ENCODE measurements at places on chromosomes 16 and 17. TPM values are rescaled to one million over a fixed set of nuclear protein-coding genes. Genes with fewer than 3 reads are reported as not detected.

DNA sequence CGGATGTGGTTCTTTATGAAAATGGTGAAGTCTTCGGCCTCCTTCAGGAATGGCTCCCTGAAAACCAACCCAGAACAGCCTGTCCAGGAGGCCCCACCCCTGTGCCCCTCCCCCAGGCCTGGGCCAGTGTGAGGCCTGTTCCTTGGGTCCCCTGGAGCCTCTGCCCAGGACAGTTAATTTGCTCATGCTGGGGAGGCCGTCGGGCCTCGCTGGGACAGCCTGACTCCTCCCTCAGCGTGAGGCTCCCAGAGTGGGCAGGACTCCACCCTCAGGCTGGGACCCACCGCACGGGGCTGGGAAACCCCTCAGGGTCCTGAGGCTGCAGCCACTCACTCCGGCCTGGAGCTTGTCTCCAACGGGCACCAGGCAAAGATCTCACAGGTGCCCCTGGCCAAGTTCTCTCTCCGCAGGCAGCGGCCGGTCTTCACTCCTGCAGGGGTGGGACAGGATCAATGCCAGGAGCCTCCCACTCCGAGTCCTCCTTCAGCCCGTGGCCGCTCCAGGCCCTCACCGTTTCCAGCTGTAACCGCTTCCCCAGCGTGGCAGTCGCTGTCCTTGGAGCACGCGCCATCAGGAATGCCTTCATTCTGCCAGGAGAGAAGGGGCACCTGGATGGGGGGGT, 5.8 kb downstream of the P2RX5 start:
- no peak for DNase-seq

DNA sequence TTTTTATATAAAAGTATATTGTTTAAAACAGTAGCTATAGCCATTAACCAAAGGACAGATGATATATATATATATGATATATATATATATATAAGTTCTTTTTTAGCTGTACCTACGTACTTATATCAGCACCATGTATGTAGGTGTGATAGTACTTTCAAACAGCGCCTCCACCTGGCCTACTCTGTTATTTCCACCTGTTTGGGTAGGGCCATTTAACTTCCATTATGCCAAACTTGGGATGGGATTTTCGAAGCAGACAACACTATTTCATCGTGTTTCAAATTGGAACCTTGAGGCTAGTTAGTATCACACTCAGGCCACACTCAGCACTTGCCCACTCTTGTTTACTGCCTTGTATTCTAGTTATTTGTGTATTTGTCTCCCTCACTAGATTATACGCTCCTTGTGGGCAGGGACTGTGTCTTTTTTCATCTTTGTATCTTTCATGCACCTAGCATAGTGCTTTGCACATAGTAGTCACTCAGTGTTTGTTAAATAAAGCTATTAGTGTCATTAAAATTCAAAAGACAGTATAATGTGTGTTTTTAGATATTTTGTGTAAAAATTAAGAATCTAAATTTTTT, 11.8 kb upstream of the CLTC start:
- DNase-seq = no peak

DNA sequence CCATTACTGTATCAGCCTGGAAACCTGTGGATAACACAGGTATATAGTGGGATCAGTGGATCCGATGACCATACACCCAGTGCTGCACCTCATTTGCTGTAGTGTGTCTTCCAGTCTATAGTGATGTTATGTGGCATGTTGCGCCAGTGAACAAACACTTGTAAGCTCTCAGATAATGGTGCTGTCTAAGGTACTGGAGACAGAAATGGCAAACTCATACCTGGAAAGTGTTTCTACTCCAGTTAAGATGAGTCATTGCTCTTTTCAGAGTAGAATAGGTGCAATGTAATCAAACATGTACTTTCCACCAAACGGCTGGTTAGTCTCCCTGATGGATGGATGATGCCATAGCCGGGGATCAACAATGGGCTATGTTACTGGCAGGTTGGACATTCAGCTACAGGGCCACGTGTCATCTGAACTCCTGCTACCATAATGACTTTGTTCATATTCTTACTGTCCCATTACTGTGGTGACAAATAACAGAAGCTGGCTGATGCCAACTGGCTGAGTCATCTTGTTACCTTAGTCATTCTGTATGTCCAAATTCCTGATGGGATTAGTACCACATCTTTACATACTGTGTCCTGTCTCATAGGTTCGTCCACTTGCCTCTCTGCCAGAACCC, 6.3 kb downstream of the CCL11 start:
- DNase-seq = peak; percentile 64

- no peak for DNase-seq
These were observed 71.1 kb upstream of the AMZ2 start for GRCh38 chr17:68176718-68177117.

- DNase-seq = no peak
These were observed 26.8 kb downstream of the ZFP1 start for GRCh38 chr16:75175074-75175473.

DNA sequence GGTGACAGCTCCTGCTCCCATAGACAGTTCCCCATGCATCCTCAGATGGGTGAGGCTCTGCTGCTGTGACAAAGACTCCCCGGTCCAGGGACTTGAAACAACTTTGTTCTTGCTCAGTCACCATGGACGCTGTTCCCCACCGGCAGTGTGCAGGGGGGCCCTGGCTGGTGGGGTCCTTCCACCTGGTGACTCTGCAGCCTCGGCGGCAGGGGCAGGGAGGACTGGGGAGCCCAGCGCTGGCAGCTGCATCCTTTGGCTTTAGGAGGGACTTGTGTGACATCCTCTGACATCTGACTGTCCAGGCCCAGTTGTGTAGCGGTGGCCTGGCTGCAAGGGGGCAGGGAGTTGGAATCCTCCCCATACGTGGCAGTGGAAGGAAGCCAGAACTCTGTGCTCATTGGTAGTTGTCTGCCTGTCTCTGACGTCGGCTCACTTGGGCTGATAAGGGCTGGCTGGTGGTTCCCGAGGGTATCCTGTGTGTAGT, 107.3 kb downstream of the CMIP start:
- DNase-seq = peak; percentile 56

GRCh38 chr17:74749279-74750038, 1.0 kb downstream of the NHERF1 start:
- peak; percentile 56 for DNase-seq

DNA sequence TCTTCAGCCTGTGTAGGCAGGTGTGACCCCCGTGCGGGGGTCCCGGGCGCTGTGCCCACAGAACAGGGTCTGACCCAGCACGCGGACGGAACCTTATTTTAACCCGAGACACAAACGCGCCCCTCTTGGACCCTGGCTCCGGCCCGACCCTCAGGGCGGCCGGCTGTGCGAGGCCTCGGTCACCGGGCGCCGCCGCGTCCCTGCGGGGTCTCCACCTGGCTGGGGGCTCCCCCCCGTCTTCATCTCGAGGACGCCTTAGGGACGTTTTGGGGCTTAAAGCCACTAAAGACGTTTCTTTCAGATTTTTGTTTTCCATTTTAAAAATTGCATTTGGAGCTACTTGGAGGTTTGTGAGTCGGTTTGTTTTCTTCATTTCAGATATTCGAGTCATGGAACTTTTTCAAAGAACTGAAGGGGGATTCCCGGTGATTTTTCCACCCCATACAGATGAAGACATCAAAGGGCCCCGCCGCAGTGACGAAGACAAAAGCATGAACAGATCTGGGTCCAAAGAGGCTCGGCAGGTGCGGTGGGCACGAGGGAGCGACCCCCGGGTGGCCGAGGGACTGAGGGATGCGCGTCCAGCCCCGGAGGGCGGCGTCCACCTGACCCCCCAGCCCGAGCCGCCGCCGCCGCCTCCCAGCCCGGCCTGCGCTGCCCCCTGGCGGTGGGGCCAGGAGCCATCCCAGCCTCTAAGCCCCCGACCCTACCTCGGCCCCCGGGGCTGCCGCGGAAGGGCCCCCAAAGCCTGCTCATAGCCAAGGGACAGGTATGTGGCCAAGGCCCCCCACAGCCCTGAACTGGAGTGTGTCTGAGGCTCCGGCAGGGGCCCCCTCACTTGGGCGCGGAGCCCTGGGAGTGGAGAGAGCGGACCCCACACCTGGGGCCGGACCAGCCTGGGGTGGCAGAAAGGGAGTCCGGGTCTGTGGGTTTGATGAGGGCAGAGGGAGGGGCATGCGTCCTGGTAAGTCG, 3.8 kb upstream of the CD7 start:
- DNase-seq = peak; percentile 43

DNA sequence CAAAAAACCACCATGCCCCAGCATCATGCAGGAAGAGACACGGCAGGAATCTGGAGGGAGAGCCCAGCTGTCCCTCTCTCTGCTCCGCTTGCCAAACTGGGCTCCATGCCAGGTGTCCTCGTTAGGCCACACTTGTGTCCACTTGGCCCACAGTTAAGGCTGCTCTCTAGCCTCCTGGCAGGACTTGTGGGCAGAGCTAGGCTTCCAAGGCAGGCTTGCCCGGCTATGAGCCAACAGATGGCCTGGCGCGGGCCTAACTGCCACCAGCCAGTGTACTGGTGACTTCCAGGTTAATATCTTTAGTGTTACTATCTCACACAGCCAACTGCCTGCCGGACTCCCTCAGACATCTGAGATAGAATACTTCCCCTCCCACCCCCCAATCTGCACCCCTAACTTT, 10.6 kb downstream of the ATP6V0D1 start:
- DNase-seq = no peak

DNA sequence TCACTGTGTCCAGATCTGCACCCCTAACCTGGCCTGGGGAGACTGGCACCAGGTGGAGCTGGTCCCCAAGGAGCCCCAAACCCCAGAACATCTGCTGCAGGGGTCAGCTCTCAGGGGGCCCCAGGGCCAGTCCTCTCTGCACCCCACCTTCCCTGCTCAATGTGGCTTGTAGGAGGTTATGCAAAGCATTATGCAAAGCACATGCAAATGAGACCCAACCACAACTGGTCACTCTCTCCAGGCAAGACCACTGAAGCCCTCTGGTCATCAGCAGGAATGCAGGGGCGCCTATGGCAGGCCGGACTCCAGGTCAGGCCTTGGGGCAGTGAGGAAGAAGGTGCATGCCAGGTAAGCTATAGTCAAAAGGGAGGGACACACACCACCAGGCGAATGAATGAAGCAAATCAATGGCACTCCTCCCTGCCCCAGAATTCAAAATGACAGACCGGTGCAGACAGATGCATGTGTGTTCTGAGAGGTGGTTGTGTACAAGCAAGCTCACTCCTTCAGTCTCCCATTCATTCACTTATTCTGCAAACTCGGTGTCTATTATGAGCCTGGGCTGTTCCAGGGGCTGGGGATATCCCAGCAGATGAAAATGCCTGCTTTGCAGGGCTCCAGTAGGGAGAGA, 48.0 kb downstream of the TMEM235 start:
- DNase-seq = no peak

GRCh38 chr16:87127061-87127765, 190.0 kb downstream of the C16orf95 start:
- no peak for DNase-seq

DNA sequence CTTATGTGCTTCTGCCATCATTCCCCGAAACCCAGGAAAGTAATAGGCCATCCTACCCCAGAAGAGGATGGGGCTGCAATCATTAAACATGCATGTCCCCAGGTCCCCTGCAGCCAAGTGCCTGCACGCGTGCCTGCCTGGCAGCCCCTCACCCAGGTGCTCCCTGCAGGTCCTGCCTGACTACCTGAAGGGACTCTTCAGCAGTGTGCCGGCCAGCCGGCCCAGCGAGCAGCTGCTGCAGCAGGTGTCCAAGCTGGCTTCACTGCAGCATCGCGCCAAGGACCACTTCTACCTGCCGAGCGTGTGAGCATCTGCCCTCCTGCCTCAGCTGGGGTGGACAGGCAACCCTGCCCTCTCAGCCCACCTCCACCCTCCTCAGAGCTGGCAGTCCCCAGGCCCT, 16.2 kb upstream of the ALKBH5 start:
- no peak for DNase-seq

GRCh38 chr16:17467923-17468540, 2.7 kb downstream of the XYLT1 start:
- DNase-seq = peak; percentile 60

DNA sequence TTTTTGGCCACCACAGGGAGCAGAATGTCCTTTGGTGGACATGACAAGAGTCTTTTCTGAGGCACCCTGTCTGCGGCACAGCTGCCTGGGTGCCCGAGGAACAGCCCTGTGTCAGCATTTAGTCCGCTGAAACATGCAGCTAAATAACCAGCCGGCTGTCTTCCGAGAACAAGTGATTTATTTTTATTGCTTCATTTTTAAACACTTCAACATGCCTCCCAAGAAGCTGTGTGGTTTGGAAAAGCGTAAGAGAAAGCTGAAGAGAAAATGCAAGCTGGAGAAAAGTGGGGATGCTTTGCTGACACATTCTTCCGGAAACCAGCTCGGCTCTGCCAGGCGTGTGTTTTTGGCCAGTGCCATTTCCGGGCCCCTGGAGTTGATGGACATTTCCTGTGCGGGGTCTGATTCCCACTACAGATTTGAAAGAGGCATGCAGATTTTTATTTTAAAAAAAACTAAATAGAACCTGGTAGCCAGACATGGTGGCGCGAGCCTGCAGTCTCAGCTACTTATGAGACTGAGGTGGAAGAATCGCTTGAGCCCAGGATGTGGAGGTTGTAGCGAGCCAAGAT, 94.7 kb downstream of the SEC14L1 start:
- DNase-seq = peak; percentile 87

DNA sequence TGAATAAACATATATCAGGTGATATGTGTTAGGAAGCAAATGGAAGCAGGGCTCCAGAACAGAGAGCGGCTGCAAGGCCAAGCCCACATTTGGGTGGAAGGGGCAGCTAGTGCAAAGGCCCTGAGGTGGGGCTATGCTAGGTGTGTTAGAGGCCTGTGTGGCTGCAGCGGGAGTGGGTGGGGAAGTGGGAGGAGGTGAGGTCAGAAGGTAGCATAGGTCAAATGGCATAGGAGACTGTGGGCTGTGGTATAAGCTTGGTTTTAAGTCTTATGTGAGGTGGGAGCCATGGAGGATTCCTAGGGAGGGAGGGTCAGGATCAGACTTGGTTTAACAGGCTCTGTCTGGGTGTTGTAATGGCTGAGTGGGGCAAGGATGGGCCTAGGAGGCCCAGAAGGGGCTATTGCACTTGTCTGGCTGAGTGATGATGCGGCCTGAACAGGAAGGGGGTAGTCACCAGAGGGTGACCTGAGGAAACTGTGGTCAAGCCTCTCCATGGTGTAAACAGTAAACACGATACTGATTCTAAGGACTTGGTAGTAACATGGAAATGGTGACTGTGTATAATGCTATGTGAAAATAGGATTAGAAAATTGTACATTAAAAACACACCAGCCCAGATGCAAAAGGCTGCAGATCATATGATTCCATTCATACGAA, 31.1 kb downstream of the RAI1 start:
- peak; percentile 57 for DNase-seq

DNA sequence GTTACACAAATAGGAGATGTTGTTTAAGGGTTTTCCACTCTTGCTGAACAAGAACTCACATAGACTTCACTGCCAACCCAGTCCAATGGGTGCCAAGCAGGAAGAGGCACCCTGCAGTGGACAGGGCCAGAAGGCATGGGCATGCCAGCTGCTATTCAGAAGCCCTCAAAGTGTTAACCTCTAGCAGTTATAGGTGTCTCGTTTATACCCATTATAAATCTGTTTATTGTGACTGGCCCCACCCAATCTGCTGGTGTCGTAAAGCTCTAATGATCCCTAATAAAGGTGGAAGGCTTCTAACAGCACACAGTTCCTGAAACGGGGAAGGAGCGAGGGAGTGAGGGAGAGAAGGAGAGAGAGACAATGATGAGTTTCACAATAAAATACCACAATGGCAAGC, 23.9 kb downstream of the HNF1B start:
- DNase-seq = no peak

KRTAP4-9 gene
- not detected for total RNA-seq

ZG16 gene
- not detected for total RNA-seq

RNF222 gene
- not detected for total RNA-seq

NOS2 gene
- 0.74 TPM for total RNA-seq

TP53TG3B gene
- 3.4 TPM for total RNA-seq

FZD2 gene
- total RNA-seq = 4.6 TPM

C17orf78 gene
- total RNA-seq = not detected
